CD4-positive, alpha-beta T cell (primary cell): ENCODE measurements at places on chromosomes 7 and 10. TPM values are rescaled to one million over a fixed set of nuclear protein-coding genes. Genes with fewer than 3 reads are reported as not detected.

Gene ST8SIA6
- 0.19 TPM for total RNA-seq

Gene SPDYE8
- not detected for total RNA-seq

Gene ANKRD26
- 6.2 TPM for total RNA-seq

Gene NKX1-2
- total RNA-seq: not detected

Gene AKR1D1
- not detected for total RNA-seq

Gene OR2A12
- not detected for total RNA-seq

Gene CCDC172
- total RNA-seq: not detected

Gene DRGX
- not detected for total RNA-seq

Gene FGFBP3
- total RNA-seq: 1.4 TPM

Gene DDC
- total RNA-seq: not detected

Gene COBL
- not detected for total RNA-seq

Gene CFAP69
- total RNA-seq: not detected

Gene CCL26
- total RNA-seq: not detected

Gene LRRC4
- 1.1 TPM for total RNA-seq

Gene VIPR2
- 0.59 TPM for total RNA-seq

Gene MPLKIP
- total RNA-seq: 14.3 TPM

Gene CPEB3
- total RNA-seq: 1.3 TPM

Gene GOLGA7B
- 4.5 TPM for total RNA-seq

Gene EBF3
- not detected for total RNA-seq

Gene PTPN20
- 2.5 TPM for total RNA-seq
